HFF-Myc (cell line): ENCODE measurements at places on chromosomes 11 and 22.

DNA sequence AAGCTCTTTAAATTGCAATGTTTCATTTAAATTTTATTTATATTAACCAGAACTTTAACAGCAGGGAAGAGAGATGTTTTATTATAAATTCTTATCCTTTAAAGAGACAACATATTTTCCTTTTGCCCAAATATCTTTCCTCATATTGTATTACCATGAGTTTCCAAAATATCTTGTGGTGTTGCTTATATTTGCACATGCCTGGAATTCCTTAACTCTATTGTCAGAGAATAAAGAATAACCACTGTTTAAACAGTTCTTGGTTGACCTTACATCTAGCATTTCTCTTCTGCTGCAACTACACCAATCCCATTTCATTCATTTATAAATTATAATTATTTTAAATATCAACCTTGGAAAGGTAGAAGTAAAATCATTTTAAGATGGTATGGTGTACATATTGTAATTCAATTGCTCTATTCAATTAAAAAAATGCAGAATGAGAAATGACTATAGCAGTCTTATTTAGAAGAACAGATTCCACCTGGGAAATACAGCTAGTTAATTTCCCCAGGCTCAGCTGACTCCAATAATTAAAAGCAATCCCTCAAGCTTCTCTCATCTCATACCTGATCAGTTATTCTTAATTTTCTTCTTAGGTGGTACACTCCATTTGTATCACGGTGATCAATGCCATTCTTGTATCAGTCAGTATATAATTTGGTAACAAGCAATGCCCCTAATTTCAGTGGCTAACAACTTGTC is 923.3 kb downstream of the KCNA4 start:
- DNase-seq = peak; percentile 4

- DNase-seq = no peak
These were observed 31.4 kb upstream of the AQP11 start for GRCh38 chr11:77558380-77558779.

GRCh38 chr11:130608287-130608686 is 159.8 kb downstream of the ADAMTS15 start:
- no peak for DNase-seq

GRCh38 chr11:34356576-34356912 is 1.3 kb downstream of the ABTB2 start:
- DNase-seq = no peak

DNA sequence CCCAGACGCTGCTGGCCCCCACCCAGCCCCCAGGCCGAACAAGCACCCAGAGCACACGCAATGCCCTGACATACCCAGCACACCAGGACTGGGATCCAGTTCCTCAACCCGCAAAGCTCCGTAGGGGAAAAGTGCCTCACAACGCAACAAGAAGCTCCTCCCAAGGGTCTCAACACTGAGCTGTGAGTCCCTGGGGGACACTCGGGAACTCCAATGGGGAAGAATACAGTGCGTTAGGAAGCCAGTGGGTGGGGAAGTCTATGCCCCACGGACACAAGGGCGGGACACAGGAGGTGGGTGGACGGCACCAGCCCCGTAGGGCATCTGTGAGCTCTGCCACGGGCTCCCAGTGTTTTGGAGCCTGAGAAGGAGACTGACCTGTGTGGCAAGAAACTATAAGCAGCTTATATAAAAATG is 1.6 kb downstream of the DEAF1 start:
- DNase-seq = no peak

- DNase-seq = no peak
These were observed 138.0 kb upstream of the POU2AF2 start for GRCh38 chr11:111107501-111107900.

- no peak for DNase-seq
These were observed 24.4 kb upstream of the FSHB start for GRCh38 chr11:30206249-30206996.

GRCh38 chr22:32546496-32546895 is 71.9 kb downstream of the FBXO7 start:
- no peak for DNase-seq

GRCh38 chr11:74713686-74714085 is 17.5 kb downstream of the CHRDL2 start:
- no peak for DNase-seq

- DNase-seq = no peak
These were observed 539 bp downstream of the EIF4ENIF1 start for GRCh38 chr22:31488988-31489617.

GRCh38 chr22:42277988-42278776 is 7.7 kb upstream of the TCF20 start:
- no peak for DNase-seq

DNA sequence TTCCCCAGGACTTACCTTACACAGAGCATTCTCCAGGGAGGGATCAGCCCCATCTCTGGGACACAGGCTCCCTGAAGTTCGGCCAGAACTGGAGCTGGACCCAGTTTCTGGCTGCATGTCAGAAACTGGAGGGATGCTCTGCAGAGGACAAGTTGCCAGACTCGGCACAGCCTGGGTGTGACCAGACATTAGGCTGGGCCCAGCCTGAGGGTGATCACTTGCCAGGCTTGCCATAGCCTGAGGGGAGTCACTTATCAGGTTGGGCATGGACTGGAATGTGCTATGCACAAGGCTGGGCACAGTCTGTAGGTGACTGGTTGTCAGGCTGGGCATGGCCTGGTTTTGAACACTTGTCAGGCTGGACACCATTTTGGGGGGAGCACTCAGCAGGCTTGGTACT is 30.7 kb upstream of the STK33 start:
- DNase-seq = no peak

GRCh38 chr11:97107604-97108003 is 717.8 kb downstream of the JRKL start:
- no peak for DNase-seq

GRCh38 chr11:111391328-111392124 is 12.5 kb upstream of the POU2AF1 start:
- DNase-seq = no peak

DNA sequence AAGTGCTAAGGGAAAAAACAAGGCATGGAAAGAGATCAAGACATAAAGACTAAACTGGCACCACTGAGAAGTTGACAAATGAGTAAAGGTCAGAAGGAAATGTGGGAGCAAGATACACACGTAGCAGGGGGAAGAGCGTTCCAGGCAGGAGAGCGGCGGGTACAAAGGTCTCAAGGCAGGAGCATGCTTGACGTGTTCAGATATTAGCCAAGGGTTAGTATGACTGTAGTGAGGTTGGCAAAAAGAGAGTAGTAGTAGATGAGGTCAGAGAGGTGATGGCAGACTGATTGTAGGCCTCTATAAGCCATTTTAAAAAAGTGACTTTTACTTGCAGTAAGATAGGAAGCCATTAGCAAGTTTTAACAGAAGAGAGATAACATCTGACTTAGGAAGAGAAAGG is 9.9 kb downstream of the SYT9 start:
- no peak for DNase-seq

DNA sequence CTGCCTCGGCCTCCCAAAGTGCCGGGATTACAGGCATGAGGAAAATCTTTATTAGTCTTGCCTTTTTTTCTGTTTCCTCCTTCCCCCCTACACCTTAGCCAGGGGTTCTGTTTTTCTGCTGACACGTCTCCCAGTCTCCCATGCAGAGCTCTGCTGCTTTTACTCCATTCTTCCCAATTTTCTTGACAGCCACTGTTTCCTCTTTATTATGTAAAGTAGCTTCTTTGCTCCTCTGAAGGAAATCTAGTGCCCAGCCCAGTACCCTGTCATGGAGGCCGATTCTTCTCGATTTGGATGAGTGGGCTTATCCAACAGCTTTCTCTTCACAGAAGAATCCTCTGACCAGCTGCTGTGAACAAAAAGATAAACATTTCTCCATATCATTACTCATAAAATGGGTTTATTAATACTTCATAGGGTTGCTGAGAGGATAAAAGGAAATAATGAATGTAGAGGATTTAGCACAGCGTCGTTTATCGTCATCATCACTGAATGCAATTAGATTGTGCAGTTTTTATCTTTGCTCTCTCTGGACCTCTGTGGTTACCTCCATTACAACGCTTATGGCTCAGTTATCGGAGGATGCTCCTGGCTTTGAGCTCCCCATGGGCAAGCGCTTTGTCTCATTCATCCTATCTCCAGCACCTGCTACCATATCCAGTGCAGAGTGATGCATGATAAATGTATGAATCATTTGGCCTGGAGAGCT is 375.6 kb upstream of the C11orf87 start:
- no peak for DNase-seq

DNA sequence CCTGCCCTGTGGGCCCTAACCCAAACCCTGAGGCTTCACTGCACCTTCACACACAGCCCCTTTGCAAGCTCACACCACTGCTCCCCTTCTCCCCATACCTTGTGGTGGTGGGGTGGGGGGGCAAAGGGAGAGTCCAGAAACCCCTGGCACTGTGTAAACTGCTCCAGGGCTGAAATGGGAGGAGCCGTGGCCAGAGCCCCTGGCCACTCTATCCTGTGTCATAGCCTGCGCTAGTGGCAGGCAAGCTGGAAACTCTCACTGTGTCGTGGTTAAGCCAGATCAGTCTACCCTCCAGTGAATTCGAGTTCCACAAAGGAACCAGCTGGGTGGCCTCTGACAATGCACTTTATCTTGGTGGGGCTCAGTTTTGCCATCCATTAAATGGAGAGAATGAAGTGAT is 8.4 kb upstream of the SYT13 start:
- DNase-seq = no peak

DNA sequence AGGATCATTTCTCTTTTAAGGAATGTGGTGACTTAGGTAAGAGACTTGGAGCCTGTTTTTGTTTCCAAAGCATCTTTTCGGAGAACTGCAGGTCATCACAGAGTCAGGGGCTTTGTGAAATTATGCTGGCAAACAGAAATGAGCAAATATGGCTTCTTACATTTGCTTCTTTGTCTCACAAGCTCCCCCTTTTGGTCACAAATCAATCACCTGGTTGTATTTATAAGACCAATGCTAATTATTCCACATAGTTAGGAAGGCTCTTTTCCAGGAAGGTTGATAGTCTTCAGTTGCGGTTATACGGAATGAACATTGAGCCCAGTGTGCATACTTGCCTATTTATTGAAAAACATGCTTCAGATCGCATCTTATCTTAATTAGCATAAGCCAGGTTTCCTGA is 34.6 kb upstream of the CEP126 start:
- DNase-seq = peak; percentile 29

- no peak for DNase-seq
These were observed 572.6 kb downstream of the INSC start for GRCh38 chr11:15687342-15687741.

DNA sequence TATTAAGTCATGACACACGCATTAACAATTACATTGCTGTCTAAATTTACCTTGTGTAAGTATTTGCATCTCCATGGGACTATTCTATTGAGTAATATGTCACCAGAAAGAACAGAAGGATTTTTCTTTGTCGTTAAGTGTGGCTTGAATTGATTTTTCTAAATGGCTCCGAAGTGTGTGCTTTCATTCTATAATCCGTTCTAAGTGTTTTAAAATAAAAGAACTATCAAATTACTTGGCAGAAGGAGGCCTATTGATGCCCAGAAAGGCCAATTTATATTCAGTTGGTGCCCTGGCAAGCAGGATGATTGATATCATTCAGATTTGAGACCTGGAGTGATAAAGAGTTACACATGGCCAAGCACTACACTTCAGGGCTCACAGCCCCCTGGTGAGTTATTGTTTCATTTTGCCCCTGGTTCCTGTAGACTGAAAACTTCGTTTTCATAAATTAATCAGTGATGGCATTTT is 538.9 kb upstream of the ANO5 start:
- DNase-seq = no peak

DNA sequence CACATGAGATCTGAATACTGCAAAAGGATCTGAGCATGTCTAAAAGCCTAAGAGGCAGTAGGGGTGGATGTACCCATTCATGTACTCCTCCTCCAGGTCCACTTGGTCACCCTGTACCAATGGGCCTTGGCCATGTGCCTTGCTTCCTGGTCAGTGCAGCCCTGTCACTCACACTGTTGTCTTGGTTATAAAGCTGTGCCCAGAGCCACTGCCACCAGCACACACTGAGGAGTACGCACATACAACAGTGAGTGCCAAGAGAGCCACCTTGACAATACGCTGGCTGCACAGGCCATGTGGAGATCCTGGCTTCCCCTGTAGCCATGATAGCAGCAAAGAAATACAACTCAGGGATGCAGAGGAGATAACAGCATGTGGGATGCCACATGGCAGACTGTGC is 96.4 kb upstream of the LDLRAD3 start:
- DNase-seq = no peak

DNA sequence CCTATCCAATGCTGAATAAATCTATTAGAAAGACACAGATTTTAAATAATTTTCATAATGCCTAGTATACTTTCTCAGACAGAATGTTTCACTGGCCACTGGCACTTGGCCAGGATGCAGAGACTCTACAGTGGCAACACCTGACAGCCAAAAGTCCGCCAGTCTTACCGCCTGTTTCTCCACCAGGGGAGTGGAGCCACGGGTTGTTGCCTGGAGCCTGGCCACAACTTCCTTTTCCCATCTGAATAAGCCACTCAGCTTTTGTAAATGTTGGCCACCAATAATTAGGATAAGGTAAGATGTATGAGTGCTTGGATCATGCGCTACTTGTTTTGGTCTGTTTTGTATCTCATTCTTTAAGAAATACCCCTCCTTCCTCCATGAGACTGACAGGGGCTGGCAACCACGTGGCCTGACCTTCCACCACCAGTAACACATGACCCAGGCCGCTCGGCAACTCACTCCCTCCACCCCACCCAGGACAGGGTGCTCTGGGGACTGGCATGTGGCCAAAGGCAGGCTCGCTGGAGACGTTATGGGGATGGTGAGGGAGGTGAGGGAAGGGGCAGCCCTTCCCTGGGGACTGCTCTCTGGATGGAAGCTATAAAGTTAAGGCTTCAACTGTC is 93.0 kb upstream of the BID start:
- DNase-seq = no peak

GRCh38 chr22:50125029-50125428 is 35.2 kb downstream of the MOV10L1 start:
- no peak for DNase-seq

DNA sequence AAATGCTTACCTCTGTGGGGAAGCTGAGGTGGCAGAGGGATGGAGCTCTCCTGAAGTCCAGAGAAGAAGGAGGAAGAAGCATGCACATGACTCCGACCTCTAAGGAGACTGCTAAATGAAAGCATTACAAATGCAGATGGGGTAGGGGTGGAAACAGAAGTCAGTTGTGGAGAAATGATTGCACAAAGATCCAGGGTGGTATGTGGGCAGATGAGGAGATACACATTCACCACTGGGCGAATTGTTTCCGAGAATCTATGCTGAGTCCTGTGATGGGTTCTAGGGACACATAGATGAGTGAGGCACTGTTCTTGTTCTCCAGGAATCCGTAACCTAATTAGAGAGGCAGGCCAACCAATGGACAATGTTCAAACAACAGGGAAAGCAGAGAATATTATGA is 188.9 kb upstream of the ZBED5 start:
- no peak for DNase-seq

DNA sequence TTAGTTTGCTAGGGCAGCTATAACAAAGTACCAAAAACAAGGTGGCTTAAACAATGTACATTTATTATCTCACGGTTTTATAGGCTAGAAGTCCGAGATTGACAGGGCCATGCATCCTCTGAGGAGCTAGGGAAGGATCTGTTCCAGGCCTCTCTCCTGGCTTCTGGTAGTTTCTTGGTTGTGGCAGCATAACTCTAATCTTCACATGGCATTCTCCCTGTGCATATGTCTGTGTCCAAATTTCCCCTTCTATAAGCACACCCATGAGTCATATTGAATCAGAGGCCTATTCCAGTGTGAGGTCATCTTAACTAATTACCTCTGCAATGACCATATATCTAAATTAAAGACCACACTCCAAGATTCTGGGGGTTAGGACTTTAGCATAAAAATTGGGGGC is 31.3 kb upstream of the MMP13 start:
- no peak for DNase-seq
